ENCODE measurements at places on chromosomes 7 and 10. TPM values are rescaled to one million over a fixed set of nuclear protein-coding genes. Genes with fewer than 3 reads are reported as not detected.

- no peak for DNase-seq
Observed at GRCh38 chr10:121134711-121135110, 283.5 kb downstream of the WDR11 start.

DNA sequence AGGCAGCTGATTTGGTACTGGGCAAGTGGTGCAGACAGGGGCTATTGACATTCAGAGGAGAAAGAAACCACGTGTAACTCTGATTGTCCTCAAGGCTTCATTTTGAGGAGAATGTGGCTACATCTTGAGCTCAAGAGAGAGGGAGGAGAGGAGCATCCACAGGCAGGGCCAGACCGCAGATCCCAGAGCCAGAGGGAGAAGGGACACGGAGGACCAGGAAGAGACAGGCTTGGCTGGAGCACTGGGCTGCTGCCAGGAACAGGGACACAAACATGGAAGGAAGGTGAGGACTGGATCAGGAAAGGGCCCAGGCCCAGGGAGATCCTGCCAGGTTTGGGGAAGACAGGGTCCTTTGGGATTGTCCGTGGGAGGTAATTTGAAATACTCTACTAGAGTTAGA lies 158.3 kb downstream of the GPAM start:
- DNase-seq: no peak

DNA sequence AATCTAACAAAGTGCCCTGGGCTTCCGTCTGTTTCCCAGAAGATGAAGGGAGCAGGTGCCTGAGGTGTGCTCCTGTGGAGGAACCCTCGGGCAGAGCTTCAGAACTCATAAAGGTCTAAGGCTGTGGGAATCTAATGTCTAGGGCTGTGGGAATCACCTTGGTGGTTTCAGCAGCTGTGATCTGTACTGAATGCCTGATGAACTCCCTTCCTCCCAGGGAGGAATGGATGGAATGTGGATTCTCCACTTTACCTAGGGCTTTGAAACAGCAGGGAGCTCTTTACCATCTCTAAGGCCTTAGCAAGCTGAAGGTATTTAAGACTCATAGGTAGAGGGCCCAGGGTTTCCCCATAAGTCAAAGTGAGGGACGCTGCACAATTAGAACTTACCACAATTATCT lies 36.0 kb upstream of the SEMA3E start:
- DNase-seq: no peak

The CTTNBP2 gene
- 10.5 TPM for total RNA-seq

DNA sequence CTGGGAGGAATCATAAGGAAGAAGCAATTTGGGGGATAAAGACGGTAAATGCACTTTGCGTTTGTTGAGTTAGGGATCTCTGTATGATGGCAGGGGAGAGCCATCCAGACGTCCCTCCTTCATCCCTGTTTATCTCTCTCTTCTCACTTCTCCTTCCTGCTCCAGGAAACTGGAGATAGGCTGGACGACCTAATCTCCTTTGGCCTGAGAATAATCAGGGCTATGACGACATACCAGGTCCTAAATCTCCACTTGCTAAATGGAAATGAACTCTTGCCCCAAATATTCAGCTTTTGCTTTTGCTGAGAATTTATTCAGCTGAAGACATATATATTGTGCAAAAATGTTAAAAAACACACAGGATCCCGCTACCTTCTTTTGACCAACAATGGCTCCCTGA lies 182.9 kb upstream of the INHBA start:
- DNase-seq: no peak

- no peak for DNase-seq
Observed at GRCh38 chr10:61354401-61354975, 98.7 kb downstream of the TMEM26 start.

- DNase-seq: no peak
Observed at GRCh38 chr7:2729893-2730716, 42.1 kb downstream of the AMZ1 start.

DNA sequence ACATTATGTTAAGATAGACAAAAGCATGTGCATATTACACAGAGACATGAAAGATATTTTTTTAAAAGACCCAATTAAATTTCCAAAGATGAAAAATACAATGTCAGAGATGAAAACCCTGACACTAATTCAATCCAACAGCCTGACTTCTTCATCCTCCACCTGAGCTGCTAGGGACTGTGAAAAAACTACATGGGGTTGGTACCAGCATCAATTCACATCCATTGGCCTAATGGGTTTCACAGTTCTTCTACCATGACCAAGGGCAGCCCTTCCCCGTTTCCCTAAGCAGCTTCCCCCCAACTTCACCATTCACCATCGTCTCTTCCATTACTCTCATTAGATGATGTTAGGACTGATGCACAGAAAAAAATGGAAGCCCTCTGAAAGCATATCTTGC lies 37.4 kb upstream of the CDCA7L start:
- DNase-seq: no peak

- no peak for DNase-seq
Observed at GRCh38 chr10:96896884-96897589, 64.9 kb downstream of the LCOR start.

The ZNF775 gene
- 2.0 TPM for total RNA-seq

- DNase-seq: no peak
Observed at GRCh38 chr7:127034186-127034806, 218.4 kb downstream of the GRM8 start.

DNA sequence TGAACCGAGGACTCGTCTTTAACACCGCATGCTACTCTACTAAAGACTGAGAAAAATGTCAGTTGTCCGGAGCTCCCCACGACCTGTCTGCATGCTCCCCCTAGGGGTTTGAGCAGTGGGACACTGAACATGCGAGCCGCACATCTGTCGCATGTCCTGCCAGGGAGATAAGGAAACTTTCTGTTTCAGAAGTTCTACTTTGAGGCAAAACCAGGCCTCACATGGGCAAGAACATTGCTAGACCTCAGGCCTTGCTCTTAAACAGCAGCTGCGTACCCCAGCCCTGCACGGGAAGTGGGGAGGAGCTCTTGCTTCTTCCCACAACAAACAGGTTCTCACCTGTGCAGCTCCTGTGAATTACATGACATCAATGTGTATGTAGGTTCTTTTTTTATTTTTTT lies 30.3 kb upstream of the HERPUD2 start:
- DNase-seq: no peak

DNA sequence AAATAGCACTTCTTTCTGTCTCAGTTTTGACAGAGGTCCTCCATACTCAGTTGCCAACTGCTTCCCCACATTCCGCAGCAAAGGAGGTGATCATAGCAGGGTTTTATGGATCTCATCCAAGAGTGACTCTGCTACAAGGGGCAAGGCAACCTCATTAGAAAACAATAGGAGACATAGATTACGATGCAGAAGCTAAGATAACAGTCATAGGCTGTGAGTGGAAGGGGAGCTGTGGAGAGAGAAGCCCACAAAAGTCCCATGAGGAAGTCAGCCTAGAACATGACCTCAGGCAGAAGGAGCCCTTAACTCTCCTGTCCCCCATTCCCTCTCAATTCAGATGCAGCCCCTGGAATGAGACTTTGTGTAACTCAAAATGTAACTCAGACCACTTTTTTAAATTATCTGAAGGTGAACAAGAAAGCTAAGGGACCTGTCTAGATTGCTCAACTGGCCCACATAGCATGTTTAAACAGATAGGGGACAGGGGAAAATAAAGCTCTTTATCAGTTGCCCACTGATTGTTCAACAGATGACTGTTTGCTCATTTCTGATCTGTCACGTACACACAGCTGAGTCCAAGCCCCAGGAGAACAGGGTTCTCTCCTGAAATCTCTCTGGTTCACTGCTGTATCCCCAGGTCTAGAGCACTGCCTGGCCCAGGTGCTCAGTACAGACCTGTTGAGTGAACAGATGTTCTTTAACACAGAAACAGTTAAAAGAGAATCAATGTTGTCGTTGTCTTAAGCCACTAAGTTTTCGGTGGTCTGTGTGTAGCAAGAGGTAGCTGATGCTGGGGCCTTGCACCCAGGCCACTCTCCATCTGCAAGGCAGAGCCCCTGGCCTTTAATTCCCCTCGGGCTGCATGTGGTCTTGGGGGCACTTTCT lies 1.5 kb upstream of the NCOA4 start:
- no peak for DNase-seq

GRCh38 chr7:54864663-54865062 lies 105.7 kb upstream of the SEC61G start:
- DNase-seq: no peak

The PKD2L1 gene
- not detected for total RNA-seq

- DNase-seq: no peak
Observed at GRCh38 chr10:30182191-30183054, 123.0 kb upstream of the JCAD start.

DNA sequence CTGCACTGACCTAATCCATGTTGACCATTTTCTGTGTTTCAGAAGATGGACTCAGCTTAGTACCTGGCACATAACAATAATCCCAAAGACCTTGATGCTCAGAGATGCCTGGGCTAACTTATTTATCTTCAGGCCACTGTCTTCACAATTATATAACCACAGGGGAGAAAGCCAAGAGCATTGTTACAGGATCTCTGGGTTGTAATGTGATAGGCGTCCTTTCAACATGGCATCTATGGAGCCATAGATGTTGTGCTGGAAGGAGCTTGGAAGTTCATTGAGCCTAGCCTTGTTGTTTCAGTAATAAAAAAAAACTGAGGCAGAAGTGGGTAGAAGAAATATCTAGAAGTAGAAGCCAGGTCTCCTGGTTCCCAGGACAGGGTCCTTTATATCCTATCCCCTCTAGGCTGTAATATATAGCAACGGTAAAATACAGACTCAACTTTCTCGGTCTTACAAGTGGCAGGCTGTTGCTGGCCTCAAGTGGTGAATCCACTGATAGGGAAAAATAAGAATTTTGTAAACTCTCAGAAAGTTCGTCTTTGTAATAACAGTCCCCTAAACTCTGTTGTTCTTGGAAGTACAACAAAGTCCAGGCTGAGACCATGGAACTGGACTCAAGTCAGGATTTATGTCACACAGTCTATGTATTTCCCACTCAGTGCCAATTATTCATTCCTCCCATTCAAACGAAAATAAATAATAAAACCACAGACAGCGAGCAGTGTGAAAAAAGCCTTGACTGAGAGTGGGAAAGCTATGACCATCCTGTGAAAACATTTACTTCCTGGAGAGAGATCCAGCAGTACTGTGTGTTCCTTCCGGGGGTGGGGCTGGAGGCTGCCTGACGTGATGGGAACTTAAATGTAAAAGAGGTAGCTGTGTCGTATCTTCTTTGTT lies 277.6 kb downstream of the REEP3 start:
- DNase-seq: peak; percentile 42

- DNase-seq: peak; percentile 83
Observed at GRCh38 chr7:30478349-30479201, at the start of gene NOD1. NOD1 (minus strand) TSS chr7:30478784; CDS start chr7:30456921, 21,863 bp downstream.

DNA sequence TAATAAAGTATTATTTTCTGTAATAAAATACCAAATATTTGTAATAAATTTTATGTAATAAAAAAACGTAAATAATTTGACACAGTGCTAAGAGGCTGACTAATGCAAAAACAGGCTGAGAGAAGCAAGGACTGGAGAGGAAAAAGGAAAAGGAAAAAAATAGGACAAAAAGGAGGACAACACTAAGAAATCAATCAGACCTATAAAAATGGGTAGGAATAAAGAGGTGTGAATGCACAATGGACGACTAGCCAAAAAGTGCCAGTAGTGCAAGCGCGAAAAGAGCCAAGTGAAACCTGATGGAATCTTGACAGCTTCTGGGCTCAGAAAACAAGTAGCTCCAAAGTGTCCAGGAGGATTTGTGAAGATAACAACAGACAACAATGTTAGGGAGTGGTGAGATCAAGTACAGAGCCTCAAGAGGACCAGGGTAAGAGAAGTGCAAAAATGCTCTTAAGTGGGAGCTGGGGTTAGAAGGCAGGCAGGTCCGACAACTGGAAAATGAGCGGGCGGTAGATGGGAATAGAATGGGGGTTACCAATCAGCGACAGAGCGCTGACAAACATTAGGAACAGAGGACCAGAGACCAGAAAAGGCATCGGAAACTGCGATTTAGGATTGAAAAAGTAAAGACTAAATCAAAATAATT lies 1.2 kb downstream of the BRAF start:
- peak; percentile 22 for DNase-seq

The IGFBP3 gene
- total RNA-seq: 8.0 TPM

GRCh38 chr10:132946806-132947546 lies 4.6 kb upstream of the CFAP46 start:
- DNase-seq: no peak

The COL1A2 gene
- total RNA-seq: 10.9 TPM

The DPYSL4 gene
- 0.49 TPM for total RNA-seq

- no peak for DNase-seq
Observed at GRCh38 chr7:137661634-137662033, 185.1 kb downstream of the DGKI start.

- DNase-seq: no peak
Observed at GRCh38 chr10:58758321-58758720, 245.6 kb downstream of the BICC1 start.

The TAS2R41 gene
- total RNA-seq: not detected

- no peak for DNase-seq
Observed at GRCh38 chr7:158424531-158424930, 163.1 kb downstream of the PTPRN2 start.

- no peak for DNase-seq
Observed at GRCh38 chr7:128794020-128794419, 2.3 kb downstream of the CCDC136 start.

DNA sequence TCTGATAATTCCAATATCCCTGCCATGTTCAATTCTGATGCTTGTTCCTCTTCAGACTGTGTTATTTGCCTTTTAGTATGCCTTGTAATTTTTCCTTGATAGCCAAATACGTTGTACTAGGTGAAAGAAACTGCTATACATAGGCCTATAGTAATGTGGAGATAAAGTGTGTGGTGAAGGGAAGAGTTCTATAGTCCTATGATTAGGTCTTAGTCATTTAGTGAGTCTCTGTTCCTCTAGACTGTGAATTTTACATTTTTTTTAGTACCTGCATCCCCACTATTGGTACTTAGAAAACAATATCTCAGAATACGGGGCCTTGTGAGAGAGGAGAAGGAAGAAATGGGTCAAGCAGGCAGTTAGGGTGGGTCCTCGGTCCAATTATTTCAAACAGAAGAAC lies 59.6 kb upstream of the SEMA3E start:
- no peak for DNase-seq

DNA sequence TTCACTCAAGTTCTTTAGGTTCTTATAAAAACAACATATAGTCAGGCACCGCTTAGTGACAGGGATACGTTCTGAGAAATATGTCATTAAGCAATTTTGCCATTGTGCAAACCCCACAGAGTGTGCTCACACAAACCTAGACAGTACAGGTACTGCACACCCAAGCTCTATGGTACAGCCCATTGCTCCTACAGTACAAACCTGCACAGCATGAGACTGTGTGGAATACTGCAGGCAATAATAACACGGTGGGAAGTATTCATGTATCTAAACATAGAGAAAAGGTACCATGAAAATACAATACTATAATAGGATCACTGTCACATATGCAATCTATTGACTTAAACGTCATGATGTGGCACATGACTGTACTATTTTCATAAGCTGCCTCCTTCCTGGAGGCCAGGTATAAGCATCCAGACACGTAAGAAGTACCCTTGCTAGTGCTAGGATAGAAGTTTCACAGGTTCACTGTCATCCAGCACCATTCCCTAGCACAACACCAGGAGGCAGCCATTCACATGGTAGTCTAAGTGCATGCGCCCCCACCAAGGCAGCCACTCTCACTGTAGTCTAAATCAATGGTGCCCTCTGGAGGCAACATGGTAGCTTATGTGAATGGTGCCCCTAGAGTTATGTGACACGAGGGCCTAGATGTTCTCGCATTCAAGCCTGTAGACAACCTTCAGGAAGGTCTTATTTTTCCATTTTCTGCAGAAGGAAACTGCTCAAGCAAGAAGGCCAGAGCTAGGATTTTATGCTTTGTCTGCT lies 98.5 kb downstream of the ARHGAP22 start:
- DNase-seq: no peak

The GTPBP10 gene
- total RNA-seq: 14.7 TPM

Data from pancreas (tissue), 10 donors.